Stimulated activated CD8-positive, alpha-beta memory T cell treated with anti-CD3 and anti-CD28 coated beads, Interleukin-2, amount 100 ng/mL, for 1 hour (primary cell): ENCODE measurements at places on chromosomes 12 and 14.

DNA sequence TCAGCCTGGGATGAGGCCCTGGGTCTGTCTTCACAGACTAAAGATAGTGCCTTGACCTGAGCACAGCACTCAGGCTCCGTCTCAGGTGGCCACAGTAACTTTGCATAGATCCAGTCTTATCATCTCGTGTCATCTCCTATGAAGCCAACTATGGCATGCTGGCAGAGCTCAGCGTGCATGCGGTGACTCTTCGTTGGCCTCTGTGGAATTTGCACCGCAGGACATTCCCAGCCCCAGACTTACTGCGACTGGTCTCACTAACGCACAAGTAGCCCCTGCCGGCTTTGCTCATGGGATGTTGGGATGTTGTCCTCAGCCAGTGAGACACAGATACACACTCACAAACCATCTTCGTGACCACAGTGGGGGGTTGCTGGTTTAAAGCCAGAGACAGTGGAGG is 199.6 kb downstream of the CHST11 start:
- no peak for DNase-seq

- DNase-seq, result peak; percentile 54
Measured at GRCh38 chr14:91315844-91316267, 71.4 kb upstream of the GPR68 start.

DNA sequence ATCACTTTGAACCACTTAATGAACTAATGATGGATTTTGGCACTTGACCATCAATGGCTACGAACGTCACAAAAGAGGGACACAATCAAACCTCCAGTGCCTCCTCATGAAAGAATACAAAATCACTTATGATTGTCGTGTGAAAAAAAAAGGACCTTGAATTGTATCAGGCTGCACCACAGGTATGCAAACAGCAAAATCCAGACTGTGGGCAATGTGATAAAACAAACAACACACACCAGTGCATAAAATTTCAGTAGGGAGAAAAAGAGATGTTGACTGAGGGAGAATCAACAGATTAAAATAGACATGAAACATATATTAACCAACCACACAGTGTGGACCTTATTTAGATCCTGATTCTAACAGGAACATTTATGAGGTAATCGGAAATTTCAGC is 2.6 kb downstream of the TSPAN8 start:
- DNase-seq, result no peak

GRCh38 chr12:56118688-56119357 is 757 bp downstream of the ZC3H10 start:
- no peak for DNase-seq

DNA sequence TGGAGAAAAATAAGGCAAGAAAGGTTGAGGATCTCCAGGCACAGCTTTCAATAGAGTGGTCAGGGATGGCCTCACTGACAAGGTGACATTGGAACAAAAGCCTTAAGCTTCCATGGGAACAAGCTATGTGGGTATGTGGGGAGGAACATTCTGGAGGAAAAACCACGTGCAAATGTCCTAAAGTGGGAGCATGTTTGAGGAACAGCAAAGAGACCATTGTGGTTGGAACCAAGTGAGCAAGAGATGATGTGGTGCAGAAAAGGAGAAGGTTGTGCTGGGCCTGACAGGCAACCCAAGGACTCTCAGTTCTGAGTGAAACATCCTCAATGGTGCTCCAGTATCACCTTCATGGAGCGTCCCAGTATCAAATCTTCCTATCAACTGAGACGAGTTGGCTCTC is 184.0 kb downstream of the CAND1 start:
- DNase-seq, result no peak

DNA sequence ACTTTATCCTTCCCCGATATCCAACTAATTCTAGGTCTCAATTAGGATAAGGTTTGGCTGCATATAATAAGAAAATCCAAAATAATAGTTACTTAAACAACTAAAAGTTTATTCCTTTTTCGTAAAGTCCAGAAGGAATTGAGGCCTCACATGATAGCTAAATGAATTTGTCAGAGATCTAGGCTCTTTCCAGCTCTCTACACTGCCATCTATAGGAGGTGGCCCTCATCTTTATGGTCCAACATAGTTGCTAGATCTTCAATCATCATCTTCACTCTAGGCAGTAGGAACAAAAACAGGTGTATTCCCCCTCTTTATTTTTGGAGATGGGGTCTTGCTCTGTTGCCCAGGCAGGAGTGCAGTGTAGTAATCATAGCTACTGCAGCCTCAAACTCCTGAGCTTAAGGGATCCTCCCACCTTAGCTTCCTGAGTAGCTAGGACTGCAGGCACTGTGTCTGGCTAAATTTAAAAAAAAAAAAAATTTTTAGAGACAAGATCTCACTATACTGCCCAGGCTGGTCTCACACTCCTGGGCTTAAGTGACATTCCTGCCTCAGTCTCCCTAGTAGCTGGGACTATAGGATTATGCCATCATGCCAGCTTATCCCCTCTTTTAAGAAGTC is 46.5 kb upstream of the SAV1 start:
- no peak for DNase-seq

DNA sequence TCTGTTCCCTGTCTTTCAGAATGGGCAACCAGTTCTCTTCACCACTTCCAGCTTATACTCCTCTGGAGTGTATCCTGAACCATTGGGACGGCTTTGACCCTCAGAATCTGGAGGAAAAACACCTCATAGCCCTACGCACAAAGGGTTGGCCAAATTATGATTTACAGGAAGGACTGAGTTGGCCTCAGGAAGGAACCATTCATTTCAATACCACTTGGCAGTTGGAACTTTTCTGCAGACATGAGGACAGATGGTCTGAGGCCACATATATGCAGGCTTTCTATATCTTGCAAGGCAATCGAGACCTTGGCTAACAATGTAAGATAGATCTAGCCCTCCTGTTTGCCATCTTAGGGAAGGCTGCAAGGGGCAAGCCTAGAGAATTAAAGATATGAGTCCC is 24.0 kb downstream of the CLECL1 start:
- no peak for DNase-seq

- no peak for DNase-seq
Measured at GRCh38 chr12:77315407-77315806, 250.0 kb upstream of the E2F7 start.

GRCh38 chr14:55689981-55690871 is 110.2 kb downstream of the KTN1 start:
- no peak for DNase-seq

DNA sequence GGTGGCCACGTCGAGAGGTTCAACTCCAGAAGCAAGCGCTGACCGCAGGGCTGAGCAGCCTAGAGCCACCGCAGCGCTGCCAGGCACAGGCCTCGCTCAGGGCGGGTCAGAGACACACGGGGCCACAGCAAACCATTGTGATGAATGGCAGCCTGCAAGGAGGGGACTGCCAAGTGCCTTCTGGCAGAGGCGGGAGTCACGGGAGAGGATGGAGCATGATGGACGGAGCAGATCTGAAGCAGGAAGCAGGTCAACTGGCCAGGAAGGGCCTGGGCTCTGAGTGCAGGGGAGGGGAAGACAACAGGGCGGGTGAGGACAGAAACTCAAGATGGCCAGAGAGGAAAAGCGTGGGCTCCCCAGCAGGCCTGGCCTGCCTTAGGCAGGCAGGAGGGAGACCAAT is 49.8 kb downstream of the CDC42BPB start:
- no peak for DNase-seq
